HL-60 (cell line): ENCODE measurements at places on chromosomes 3 and 15.

DNA sequence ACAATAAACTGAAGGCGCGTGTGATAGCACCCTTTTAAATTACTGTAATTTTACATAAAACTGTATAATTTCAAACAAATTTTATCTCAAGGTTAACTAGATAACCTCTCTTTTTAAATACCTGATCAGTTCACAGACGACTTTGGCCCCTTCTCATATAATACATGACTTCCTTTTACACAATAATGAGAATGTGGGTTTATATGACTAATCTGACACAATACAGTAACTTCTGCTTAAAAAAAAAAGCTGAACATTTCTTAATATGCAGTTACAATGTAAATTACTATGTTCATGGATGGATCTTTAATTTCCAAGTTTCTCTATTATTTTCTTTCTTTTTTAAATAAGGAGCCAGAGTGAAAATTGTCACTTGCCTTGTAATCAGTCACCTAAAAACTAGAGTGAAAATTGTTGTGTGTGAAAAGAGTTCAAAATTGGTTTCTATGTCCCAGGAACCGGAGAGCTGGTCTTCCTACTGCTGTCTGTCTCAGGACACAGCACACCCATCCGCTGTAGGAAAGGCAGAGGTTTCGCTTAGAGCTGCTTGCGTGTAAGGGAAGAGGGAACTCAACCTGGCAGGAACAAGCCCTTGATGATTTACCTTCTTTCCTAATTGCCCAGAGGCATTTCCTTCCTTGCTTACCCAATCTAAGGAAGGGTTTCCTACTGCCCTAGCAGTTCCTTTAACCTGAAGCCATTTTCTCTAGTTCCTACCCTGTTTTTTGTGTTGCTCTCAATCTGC lies 33.3 kb downstream of the PLD1 start:
- peak; percentile 81 for DNase-seq

DNA sequence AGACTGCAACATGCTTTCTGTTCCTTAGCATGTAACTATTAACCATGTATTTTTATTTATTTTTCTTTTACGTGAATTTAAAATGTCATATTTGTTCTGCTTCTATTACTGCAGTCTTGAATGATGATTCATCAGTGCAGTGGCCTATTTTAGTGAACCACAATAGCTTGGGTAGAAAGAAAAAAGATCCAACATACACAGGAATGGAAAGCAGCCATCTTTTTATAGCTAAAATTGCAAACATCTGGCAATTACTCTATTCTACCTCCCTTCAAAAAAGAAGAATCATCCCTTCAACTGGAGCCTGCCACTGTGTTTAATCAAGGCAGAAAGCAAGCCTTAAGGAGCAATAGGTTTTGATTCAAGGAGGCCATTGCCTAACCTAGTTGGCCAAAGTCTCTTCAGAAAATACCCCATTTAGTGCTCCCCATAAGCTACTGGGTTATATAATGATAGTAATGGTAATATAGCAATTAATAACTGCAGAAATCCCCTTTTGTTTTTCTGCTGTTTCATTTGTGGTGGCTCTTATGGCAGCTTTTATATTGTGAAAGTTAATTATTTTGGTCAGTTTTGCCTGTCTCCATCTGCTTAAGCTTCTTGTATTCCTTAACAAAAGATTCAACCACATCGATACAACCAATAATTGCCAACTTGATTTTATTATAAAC lies 267.3 kb downstream of the LPP start:
- no peak for DNase-seq

DNA sequence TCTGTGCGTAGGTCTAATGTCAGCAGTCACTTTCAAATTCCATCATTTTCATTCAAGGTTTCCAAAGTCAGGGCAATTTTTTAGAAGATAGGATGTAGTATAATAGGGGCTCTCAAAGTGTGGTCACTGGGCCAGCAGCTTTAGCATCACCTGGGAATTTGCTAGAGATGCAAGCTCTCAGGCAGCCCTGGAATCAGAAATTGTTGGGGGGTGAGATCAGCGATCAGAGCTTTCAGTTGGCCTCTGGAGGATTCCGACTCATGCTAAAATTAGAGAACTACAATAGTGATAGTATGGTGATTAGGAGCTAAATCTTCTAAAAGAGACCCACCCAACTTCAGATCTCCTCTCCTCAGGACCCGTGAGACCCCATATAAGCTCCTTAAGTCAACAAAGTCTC lies 2.4 kb upstream of the FRMD4B start:
- no peak for DNase-seq

- no peak for DNase-seq
Measured at GRCh38 chr3:157428853-157429252, 7.8 kb upstream of the PTX3 start.

DNA sequence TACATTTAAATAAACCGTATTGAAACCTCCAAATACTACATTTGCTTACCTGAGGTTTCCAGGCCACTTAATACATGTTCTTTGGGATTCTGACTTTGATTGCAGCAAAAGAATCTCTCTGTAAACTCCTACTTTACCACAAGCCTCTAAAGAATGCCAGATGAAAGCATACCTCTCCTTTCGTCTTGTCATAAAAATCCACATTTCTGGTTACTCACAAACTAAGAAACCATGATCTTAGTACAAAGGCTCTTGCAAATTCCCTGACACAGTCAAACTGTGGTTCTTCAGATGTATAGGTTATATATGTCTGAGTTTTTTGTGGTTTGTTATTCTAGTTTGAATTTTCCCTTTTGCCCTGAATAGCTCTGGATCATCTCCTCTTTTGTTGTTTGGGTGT lies 188.4 kb downstream of the RAP2B start:
- DNase-seq = no peak

DNA sequence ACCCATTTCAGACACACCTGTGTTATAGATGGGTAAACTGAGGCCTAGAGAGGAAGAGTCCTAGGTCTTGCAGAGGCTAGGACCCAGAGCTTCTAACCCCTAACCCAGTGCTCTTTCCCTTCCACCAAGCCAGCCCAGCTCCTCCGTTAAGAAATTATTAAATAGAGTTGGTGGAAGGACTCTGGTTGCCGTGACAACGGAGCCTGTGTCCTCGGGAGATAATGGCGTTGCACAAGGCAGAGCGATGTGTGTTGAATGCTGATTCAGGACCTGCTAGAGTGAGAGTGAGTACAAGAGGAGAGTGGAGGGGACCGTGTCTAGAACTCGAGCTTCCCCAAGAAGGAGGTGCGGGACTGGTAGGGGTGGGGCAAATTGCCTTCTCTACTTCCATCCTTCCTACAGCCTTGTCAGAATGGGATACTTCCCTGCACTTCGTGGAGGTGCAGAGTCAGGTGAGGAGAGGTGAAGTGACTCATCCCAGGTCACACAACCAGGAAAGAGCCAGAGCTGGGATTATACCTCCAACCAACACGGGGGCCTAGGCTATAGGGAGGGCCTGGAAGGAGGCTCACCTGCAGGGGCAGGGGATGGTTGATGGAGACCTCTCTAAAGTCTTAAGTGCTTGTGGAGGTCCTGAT lies 8.6 kb downstream of the SLC6A1 start:
- no peak for DNase-seq

DNA sequence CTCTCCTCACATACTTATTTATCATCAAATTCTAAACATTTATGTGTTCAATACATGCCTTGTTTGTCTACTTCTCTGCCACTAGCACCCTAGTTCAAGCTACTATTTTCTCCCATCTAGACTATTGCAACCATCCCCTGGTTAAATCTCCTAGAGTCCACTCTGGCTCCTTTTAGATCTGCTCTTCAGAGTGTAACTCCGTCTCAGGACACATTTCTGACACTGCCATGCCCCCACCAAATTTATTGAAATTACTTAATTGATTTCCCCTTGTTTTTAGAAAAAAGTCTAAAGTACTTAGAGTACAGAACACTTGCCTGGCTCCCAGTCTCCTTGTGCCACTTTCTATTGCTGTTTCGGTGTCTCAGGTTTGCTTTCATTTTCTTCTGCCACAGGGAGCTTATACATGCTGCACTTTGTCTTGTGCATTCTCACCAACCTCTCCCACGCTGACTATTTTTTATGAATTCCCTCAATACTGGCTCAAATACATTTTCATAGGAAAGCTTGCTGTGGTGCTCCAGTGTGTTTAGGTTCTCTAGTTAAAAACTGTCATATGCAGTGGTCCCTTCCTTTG lies 792.3 kb downstream of the DIPK2A start:
- DNase-seq = no peak

- no peak for DNase-seq
Measured at GRCh38 chr15:48955370-48955769, 8.3 kb downstream of the SHC4 start.

- DNase-seq = no peak
Measured at GRCh38 chr3:148680289-148680688, 17.4 kb upstream of the AGTR1 start.

DNA sequence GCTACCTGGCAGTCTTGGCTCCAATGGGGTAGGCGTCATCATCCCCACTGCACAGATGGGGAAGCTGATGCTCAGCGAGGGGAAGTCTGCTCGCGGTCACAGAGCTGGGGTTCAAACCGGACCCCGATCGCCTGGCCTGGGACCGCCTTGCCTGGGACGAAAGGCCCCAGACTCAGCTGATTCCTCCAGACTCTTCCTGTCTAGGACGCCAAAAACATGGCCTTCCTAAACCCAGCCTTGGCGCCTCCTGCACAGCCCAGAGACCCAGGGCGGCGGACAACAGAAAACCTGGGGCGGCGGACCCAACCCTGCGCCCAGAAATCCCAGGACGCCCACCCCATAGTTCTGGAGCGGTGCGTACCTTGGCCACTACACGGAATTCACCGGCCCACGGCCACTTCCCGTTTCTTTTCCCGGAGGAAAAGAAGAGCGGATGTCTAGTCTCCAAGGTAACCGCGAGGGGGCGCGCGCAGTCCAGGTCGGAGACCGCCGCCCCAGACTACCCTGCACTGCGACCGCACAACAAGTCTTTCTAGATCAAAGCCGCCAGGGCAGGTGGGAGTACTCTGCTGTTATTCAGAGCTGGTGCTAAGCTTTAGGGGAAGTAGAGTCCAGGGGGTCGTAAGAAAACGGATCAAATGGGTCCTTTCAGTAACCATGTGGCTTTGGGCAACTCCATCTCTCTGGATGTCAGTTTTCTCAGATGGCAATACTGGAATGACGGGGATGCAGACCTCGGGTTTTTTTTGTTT lies 4.9 kb upstream of the IL17RD start:
- DNase-seq = peak; percentile 32

DNA sequence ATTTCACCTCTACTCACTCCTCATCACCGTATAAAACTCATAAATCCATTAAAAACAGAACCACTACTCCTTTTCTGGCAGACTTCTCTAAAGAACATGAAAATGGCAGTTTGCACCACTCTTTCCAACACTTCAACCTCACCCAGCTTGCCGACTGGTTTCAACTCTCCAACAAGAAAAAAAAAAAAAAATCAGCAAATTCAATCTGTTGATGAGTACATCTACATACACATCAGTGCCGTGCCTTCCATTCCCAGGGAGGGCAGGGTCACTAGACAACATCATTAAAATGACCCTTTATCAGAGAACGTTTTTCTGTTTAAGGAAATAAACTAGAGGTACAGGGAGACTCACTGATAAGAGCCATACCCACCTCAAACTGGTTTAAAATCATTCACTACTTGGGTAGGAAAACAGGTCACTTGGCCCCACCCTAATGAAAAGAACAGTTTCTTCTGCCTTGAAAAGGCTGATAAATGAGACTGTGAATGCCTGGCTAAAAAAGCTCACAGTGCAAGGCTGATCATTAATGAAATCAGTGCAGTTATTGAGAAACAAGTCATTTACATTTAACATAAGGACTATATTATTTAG lies 6.0 kb downstream of the ANXA2 start:
- no peak for DNase-seq

- DNase-seq = no peak
Measured at GRCh38 chr3:20857636-20858035, 671.6 kb upstream of the SGO1 start.

GRCh38 chr3:54262541-54262940 lies 140.2 kb downstream of the CACNA2D3 start:
- peak; percentile 57 for DNase-seq

GRCh38 chr15:45314960-45315359 lies 62.9 kb downstream of the SLC28A2 start:
- DNase-seq = no peak

DNA sequence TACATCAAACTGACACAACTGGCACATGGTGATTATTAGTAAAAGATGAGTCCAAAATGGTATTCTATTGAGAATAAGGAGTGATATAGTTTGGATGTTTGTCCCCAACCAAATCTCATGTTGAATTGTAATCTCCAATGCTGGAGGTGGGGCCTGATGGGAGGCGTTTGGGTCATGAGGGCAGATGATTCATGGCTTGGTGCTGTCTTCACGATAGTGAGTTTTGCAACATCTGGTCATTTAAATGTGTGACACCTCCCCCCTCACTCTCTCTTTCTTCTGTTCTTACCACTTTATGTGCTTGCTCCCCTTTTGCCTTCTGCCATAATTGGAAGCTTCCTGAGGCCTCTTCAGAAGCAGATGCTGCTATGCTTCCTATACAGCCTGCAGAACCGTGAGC lies 90.6 kb downstream of the RSL24D1 start:
- DNase-seq = peak; percentile 2

- DNase-seq = no peak
Measured at GRCh38 chr15:65908876-65909275, 39.6 kb downstream of the RAB11A start.

GRCh38 chr15:48556159-48556897 lies 89.2 kb downstream of the FBN1 start:
- no peak for DNase-seq

GRCh38 chr3:140397847-140398246 lies 280.0 kb upstream of the TRIM42 start:
- no peak for DNase-seq

DNA sequence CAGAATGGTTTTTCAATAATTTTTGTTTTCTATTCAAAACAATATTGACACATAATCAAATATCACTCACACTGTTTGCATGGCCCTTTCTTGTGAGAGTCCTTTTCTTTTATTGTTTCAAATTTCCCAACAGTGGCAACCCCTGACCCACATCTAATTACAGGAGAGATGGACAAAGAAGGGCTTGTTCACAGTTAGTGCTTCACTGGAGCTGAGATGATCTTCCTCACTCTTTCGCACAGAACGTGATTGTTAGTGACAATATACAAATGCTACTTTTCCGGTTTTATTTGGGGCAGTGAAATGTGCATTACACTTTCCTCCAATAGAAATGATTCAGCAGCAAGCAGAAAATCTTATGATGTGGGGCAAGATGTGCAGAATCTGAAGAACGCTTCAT lies 38.6 kb upstream of the TTC14 start:
- no peak for DNase-seq

DNA sequence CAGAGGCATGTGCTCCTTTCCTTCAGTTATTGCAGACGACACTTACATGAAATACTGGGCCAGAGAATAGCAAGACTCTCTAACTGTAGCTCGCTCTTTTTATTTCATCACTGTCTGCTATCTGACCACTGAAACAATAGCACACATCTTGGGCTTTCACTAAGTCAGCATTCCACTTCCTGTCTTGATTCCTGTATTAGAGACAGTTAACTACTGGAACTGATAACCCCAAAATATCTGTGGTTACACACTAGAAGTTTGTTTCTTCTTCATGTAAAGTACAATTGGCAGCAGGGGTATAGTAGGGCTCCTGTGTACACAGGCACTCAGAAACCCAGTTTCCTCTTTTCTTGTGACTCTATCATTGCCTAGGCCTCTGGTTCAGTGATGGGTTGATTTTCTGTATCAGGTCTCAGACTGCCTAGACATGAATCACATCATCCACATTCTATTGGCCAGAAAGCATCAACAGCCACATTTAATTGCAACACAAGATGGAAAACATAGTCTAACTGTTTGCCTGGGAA lies 230.2 kb upstream of the CD96 start:
- no peak for DNase-seq
